ENCODE measurements at places on chromosomes 11 and 22.

GRCh38 chr11:34997952-34998528 lies 81.6 kb downstream of the PDHX start:
- peak; percentile 25 for DNase-seq

DNA sequence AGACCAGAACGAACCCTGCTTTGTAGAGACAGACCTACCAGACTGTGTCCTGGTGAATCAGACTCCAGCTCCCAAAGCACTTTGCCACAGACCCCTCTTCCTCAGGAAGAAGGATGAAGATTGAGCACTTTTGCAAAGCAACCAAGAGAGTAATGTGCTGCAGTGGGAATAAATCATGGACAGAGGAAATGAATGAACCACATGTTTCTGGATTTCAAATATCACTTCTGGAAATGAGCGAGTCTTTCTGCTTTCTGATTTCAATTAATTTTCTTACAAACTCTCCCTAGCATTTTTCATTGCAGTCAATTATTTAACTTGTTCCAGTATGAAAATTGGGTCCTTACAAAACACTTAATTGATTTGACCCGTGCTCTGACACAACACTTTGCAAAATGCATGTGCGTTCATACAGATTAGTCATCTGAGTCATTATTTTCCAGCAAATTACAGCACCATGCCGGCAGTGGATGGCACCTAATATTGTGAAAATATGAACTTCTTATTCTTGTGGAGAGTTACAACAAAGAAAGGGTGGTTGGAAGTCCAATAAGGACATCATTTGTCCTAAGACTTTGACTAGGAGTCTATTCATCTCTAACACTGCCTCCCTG lies 315.9 kb upstream of the CCDC90B start:
- no peak for DNase-seq

- DNase-seq, result no peak
These were observed 710 bp downstream of the DERL3 start for GRCh38 chr22:23837911-23838680.

GRCh38 chr11:45428541-45429230 lies 142.5 kb upstream of the SYT13 start:
- no peak for DNase-seq

GRCh38 chr22:44491269-44492035 lies 6.6 kb downstream of the RTL6 start:
- no peak for DNase-seq

DNA sequence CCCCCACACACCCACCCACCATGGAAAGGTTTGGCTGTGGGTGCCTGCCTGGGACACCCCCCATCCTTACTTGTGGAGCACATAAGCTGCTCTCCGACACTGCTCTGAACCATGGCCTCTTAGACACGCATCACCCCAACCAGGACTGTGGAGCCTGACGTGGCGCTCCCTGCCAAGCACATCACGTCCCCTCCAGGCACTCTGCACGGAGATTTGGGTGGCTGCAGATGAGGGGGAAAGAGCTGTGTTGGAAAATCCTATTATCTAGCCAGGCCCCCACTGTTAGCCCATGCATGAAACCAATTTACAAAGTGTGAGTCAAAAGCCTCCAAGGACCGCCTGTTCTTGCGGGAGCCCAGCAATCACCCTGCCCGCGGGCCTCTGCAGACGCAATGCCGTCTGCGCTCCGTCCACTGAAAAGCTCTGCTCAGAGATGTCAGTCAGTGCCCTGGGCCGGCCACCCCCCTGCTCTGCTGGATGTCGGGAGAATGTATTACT lies 163.4 kb upstream of the NECTIN1 start:
- DNase-seq, result no peak

DNA sequence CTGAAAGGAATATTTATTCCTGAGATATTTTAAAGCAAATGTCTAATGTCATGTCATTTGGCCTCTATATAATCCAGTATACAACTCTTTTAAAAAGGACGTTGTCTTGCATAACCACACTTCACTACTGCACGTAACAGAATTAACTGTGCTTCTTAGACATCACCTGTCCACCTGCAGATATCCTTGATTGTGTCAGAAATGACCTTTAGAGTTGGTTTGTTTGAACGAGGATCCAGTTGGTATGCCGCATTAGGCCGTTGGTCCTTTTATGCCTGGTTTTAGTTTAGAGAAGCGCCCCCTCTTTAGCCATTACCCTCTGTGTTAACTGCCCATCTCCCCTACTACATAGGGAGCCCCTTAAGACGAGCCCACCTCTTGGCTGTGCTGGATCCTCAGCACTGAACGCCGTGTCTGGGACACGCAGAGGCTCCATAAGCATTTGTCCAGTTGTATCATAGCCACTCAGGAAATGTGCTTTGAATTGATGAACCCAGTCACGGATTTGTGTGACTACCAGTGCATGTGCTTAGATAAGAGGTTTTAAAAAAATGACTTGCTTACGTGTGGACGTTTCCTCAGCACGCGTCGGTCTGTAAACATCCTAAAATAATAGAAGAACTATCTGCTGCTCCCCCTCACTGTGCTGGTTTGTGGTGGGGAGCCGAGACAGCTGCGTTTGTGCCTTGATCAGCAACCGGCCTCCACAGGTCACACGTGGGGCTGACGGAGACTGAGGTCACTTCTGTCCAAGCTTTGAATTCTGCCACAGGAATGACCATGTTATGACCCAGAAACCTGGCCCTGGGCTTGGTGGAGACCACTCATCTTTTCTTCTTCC lies 4.0 kb downstream of the MICAL2 start:
- no peak for DNase-seq

GRCh38 chr11:70897429-70897828 lies 354.9 kb downstream of the SHANK2 start:
- no peak for DNase-seq

DNA sequence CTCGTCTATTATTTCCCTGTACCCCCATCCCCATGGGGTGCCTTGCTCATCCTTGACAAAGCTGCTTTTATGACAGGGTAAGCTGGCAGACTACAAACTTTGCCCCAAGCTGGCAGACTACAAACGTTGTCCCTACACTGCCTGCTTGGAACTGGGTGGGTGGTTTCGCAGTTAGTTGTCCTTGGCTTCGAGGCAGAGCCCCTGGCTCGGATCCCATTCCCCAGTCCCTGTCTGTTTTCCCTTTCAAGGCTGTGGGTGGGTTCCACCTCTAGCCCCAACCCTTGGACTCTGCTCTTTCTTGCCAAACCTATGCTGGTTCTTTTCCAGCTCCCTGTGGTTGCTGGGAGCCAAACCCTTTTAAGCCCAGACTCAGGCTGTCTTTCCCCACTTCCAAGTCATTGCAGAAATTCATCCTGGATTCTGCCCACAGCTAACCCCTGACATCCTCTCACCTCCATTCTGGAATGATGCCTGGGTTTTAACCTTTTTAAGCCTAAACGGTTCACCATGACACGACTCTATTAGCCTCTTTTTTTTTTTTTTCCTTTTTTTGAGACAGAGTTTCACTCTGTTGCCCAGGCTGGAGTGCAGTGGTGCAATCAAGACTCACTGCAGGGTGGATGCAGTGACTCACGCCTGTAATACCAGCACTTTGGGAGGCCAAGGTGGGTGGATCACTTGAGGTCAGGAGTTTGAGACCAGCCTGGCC lies 9.2 kb upstream of the RBM14 start:
- DNase-seq, result peak; percentile 50

GRCh38 chr22:32204856-32205722 lies at the start of gene RFPL2:
TSS of gene RFPL2 (minus strand) at chr22:32205073. CDS start at chr22:32202451, 2,622 bp downstream.
- DNase-seq, result peak; percentile 77

DNA sequence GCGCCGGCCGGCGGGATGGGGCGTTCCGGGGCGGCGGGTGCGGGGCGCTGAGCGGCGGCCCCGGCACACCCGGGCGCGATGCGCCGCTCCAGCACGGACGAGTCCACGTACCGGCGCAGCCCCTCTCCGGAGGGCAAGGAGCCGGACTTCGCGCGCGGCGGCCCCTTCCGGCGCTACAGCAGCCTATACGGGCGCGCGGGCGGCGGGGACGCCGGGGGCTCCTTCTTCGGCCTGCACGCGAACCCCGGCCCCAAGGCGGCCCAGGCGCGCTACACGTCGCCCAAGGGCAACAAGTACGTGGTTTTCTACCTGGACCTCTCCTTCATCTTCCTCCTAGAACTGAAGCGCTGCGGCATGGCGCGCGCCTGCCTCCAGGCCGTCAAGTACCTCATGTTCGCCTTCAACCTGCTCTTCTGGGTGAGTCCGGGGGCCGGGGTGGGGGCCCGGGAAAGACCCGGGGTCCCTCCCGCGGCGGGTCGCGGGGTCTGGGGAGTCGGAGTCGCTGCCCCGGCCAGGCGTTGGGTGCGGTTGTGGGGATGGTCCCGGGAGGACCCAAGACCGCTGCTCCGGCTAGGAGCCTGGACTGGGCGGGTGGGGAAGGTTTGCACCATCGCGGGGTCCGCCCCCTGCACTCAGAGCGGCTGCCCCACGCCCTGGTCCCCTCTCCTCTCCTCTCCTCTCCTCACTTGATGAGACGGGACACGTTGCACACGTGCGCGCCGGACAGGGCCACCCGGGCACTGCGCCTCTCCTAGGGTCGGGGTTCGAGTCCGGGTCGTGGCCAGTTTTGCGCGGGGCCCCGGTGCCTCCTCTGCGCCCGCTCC lies 7.5 kb downstream of the TSPAN4 start:
- DNase-seq, result no peak

DNA sequence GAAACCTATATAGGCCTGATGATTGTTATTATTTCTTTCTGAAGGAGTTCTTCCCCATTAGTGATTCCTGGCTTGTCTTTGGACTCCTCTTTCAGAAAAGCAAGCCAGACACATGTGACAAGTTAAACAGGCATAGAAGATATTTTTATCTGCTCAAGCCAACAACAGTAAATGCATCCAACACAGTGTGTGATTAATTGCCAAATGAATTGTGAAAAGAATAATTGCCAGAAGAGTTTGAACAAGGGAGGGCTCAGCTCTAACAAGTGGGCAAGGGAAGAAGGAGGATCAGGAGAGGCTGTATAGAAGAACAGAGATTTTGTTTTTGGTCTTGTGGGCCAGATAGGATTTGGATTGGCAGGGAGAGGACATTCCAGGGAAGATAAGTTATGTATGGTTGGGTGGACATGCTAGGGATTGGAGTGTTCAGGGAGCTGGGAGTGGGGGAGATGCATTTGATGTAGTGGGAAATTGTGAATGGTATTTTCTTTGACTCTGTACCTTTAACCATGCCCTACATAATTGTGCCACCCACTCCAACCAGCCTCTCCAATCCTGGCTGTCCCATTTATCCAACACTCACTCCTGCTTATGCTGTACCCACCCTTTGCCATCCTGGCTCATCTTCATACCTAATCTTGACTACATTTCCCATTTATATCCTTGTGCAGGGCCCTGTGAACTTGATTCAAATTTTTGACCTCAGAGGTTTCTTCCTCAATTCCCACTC lies 172.8 kb downstream of the RRAS2 start:
- no peak for DNase-seq

GRCh38 chr11:76208438-76209374 lies 2.4 kb upstream of the WNT11 start:
- DNase-seq, result peak; percentile 60

DNA sequence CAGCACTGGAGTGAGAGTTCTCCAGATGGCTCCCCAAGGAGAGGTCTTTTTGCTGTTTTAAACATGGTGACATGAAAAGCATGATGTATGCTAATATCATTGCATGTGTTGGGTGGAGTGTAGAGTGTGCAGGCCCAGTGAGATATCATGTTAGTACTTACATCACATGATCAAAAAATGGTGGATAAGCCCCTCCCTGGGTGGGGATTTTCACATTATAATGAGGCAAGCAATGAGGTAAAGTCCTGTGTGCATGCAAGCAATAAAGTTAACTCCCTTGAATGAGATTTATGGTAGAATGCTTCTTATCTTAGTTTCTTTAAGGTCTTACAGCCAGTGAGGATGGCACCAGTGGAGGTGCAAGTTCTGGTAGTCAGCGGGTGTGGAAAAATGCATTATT lies 8.5 kb downstream of the FAM111B start:
- no peak for DNase-seq

GRCh38 chr22:32531228-32531627 lies 56.6 kb downstream of the FBXO7 start:
- DNase-seq, result no peak

- peak; percentile 10 for DNase-seq
These were observed 65.6 kb downstream of the BUD13 start for GRCh38 chr11:116707161-116707629.

GRCh38 chr11:132123449-132123848 lies 753.0 kb downstream of the NTM start:
- no peak for DNase-seq

DNA sequence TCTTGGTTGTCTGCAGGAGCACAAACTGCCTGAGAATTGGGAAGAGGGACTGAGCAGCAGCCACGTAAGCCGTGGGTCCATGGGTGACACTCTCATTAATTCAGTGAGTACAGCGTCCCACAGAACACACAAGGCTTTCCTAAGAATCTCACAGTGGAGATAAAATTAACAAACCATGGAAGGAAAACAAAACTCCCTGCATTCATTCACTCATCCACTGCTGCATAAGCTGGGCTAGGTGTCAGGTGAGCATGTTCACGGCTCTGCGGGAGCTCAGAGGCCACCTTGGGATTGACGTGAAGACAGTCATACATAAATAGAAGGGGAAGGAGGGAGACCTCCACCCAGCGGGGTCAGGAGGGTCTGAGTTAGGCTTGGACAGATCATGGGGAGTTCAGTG lies 1442.7 kb downstream of the TBC1D22A start:
- DNase-seq, result no peak

DNA sequence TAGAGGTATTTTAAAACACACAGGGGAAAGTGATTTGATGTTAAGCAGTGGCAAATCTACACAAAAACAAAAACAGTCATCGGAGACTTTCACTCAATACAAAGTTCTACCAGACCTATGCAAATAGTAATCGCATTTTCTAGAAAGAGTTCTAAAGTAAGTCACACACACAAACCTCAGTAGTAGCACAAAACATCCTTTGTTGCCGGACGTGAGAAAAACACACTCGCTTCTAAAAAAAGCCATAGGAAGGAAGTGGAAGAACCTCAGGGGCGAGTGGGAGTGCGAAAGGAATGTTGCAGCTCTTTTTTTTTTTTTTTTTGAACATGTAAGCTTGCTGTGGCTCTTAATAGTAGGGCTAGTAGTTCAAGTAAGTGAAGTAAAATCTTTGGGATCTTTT lies 88.9 kb downstream of the MAML2 start:
- DNase-seq, result no peak

DNA sequence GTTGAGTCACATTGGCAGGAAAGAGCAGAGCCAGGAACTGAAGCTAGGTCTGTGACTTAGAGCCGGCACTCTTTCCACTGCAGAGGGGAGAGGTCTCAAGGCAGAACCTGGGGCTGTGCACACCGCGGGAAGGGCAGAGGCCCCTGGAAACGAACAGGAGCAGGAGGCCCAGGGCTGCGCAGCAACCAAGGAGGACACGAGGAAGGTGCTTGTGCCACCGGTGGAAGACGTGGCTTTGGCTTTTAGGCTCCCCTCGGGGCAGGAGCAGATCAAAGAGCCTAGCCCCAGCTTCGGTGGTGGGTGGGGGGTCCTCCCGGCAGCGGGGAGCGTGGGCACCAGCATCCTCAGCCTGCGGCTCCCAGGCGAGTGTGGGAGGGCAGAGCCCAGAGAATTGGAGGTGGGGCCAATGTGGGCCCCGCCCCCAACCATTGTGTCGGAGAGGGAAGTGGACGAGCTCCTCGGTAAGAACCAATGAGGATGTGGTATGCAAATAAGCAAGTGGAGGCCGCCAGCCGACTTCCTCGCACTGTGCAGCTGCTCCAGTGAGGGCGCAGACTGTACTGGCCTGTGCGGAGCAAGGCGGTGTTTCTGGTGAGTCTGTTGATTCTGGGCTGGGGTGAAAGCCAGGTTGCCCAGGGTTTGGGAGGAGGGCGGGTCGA lies at the start of gene CCDC116:
TSS of gene CCDC116 (plus strand) at position 524 of the 659 bp plus-strand sequence. CDS start 422 bp downstream, outside the sequence.
- DNase-seq, result no peak

GRCh38 chr22:38266120-38266519 lies 6.7 kb downstream of the TMEM184B start:
- no peak for DNase-seq

GRCh38 chr11:57974848-57975601 lies 48.7 kb upstream of the OR9Q1 start:
- DNase-seq, result no peak
